ENCODE measurements at places on chromosomes 6 and 20.

GRCh38 chr6:48429610-48430009 is 318.6 kb upstream of the PTCHD4 start:
- no peak for DNase-seq

- no peak for DNase-seq
Measured at GRCh38 chr6:11675601-11676000, 103.0 kb downstream of the ADTRP start.

DNA sequence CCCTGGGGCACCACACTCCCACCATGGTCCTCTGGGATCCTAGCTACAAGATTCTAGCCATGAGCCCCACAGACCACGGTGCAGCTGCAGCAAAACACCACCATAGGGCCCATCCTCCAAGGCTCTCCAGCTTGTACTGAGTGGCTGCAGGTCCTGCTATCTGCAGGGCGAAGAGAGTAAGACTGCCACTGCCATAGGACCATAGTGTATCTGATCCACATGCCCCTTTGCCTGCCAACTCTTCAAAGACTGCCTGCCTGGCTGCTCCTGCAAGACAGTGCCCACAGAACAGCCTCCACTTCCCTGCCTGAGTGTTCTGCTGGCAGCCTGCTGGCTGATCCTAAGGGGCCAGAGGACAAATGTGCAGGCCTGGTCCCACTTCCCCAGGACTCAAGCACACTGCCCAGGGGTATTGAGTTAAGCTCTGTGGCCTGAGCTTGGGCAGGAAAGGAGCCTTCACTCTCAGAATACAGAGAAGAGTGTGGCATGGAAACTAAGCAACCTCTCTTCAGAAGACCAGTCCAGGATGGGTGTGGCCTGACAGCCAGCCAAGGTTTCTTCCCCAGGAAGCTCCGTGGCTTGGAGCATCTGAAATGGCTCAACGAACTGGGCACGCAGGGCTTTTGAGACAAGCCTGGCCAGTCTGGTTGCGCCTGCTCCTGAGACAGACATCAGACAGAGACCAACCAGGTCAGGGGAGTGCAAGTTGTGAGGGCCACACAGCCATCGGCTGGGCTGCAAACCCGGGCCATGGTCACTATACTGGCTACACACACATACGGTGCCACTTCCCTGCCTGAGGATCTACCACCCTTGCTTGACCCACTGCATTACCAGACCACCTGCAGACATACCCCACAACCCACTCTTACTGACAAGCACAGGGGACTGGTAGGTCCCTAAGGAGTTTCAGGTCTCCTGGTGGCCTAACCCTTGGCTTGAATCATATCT is 54.5 kb downstream of the RNGTT start:
- no peak for DNase-seq

DNA sequence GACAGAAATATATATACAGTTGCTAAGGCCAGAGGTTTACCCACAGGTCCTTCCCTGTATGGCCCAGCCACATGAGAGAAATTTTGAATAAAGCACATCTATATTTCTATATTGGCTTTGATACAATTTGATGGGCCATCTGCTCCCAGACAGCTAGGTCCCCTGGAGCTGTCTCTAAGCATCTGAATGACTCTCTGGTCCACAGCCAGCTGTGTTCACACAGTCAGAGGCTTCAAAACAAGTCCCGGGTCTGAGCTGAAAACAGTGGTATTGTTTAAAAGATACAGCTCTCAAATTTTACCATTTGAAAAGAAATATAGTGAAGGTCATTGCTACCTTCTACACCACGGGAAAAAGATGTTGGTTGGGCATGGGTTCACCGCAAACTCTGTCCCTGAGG is 161.1 kb downstream of the SLC35B3 start:
- no peak for DNase-seq

- DNase-seq = no peak
Measured at GRCh38 chr20:35171753-35172433, at the start of gene PROCR. Gene PROCR, plus strand, starts transcription at chr20:35172072. Its CDS starts 83 bp downstream, at chr20:35172155.

- DNase-seq = no peak
Measured at GRCh38 chr6:25387483-25387882, 108.3 kb downstream of the CARMIL1 start.

GRCh38 chr6:17666646-17667045 is 40.1 kb downstream of the NUP153 start:
- DNase-seq = no peak

Measured in activated effector memory CD4-positive, alpha-beta T cell treated with Interleukin-2 at 50 U/mL for 16 hours (primary cell).